ENCODE measurements at places on chromosomes 7 and 10.

GRCh38 chr10:93503075-93503474 lies 6.7 kb downstream of the CEP55 start:
- no peak for DNase-seq

DNA sequence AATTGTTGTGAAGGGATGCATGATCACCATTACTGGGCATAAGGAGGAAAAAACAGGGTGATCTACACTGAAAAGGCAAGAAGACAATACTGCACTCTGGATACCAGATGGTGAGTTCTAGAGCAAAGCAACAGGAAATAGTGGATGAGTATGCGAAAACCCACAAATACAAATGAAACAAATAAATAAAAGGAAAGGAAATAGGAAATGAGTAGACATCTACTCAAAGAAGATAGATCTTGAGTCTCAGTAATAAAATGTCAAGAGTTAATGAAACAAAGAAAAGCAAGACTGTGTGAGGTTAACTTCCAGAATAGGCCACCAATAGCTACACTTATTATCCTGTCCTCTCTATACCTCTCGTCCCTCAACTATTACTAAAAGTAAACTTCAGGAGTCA lies 11.7 kb downstream of the ORC5 start:
- DNase-seq: no peak

DNA sequence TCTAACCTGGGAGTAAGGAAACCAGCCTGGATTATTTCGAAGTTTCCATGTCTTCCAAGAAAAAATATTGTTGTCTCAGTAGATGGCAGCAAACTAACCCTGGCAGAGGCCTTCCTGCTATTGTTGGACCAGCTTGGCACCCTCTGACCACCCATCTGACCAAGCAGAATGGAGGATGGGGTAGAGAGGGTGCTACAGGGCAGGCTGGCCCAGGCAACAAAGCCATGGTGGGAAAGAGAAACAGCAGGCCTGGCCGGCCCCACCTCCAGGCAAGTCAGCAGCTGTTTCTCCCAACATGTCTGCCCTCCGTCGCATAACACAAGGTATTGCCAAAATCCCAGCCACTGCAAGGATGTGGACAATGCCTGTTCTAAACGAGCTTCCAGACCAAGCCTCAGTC lies 95.0 kb downstream of the FAM53B start:
- DNase-seq: no peak

- DNase-seq: no peak
Observed at GRCh38 chr7:37483627-37484026, 35.0 kb upstream of the ELMO1 start.

GRCh38 chr7:48286836-48287235 lies 115.6 kb downstream of the ABCA13 start:
- no peak for DNase-seq

- DNase-seq: no peak
Observed at GRCh38 chr7:26337232-26337865, 45.7 kb downstream of the SNX10 start.

GRCh38 chr10:2207246-2207922 lies 470.1 kb upstream of the ADARB2 start:
- DNase-seq: no peak

- DNase-seq: no peak
Observed at GRCh38 chr10:43869669-43870322, 221.1 kb upstream of the ZNF32 start.

GRCh38 chr7:100801833-100802568 lies 25.3 kb downstream of the EPHB4 start:
- no peak for DNase-seq

DNA sequence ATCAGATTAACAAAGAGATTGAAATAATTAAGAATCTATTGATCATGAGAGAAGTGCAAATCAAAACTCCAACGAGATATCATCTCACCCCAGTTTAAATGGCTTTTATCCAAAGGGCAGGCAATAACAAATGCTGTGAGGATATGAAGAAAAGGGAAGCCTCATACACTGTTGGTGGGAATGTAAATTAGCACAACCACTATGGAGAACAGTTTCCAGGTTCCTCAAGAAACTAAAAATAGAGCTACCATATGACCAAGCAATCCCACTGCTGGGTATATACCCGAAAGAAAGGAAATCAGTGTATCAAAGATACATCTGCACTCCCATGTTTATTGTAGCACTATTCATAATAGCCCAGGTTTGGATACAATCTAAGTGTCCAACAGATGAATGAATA lies 13.8 kb downstream of the FGL2 start:
- no peak for DNase-seq

DNA sequence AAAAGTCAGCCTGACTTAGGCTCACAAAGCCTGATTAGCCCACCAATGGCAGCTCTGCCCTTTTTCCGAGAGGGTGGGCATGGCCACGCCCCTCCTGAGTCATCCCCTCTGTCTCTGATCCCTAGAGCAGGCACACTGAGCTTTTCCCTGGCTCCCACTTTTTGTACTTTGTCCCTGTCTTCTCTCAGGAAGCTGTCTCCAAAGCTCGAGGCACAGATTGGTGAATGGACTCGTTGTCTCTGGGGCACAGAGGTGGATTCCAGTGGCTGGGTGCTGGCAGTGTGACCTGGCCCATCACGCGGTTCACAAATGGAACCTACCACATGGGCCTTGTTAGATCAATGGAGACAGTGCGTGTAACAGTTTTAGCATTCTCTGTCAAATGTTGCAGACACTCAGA lies 313.5 kb downstream of the WDR37 start:
- DNase-seq: no peak
